ENCODE measurements at places on chromosomes 7 and 10.

GRCh38 chr10:51606825-51607462, 92.5 kb downstream of the CSTF2T start:
- no peak for DNase-seq

GRCh38 chr10:8121201-8121890, 66.9 kb downstream of the GATA3 start:
- DNase-seq: no peak

DNA sequence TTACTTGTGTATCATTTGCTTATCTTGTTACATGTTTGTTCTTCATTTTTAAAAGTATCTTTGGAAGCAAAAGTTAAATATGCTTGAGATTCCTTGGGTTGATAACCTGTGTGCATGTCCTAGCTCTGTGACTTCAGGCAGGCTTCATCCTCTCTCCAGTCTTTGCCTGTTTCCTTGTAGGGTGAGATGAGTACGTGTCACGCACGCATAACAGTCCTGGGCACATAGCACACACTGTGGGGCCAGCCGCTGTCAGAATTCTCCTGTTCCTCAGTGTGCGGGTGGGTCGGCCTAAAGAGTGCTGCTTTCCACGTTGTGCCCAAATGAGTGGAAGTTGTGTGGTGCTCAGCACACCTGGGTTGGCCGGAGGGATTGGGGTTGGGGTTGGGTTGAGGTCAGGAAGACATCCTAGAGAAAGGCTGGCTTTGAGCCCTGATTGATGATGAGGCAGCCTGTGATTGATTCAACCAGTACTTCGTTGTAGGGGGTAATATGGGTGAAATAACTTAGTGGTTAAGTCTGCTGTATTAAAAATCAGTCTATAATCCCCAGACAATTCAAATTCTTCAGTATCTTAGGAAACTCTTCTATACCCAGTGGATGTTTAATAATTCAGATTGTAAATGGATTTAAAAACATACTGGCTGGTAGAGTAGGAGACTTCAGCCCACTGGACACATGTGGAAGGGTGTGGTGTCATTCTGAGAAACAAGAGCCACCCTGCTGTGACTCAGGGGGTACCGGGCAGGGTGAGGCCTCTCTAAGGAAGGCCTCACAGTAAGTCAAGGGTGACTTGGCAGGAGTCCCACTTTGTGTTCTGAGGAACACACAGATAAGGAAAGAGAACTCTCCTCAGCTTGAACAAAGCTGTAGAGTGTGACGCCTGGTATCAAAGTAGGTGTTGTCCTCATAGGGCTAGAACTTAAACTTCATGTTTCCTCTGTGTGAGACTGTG, 54.8 kb downstream of the DAGLB start:
- DNase-seq: no peak

DNA sequence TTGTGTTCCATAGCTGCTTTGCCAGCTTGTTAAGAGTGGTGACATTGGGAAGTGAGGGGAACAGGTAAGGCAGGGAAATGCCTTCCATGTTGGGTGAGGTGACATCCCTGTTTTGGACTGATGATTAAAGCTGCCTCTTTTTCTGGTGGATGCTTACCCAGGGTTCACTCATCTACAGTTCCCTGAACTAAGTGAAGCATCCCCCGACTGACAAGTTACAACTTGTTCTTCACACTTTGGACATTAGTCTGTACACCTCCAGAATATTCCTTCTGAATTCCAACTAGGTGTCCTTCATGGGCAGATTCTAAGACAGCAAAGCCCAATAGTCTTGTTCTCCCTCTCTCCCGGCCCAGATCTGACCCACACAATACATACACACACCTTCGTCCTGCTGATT, 63.4 kb downstream of the HDAC9 start:
- no peak for DNase-seq

DNA sequence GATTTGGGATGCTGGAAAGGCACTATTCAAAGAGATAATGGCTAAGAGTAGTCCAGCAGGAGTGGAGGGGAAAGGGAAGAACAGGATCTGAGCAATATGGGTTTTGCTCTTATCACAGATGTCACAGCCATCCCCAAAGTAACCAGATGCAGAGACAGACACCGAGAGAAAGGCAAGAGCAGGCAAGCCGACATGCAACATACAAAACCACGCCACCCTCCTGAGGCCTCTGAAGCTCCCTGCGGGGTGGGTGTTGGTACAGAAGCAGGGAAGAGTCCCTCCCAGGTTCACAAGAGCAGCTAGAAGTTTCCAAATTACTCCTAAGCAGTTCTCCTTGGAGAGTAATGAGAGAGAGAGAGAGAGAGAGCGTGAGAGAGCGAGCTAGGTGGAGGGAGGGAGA, 10.8 kb upstream of the C10orf53 start:
- no peak for DNase-seq

DNA sequence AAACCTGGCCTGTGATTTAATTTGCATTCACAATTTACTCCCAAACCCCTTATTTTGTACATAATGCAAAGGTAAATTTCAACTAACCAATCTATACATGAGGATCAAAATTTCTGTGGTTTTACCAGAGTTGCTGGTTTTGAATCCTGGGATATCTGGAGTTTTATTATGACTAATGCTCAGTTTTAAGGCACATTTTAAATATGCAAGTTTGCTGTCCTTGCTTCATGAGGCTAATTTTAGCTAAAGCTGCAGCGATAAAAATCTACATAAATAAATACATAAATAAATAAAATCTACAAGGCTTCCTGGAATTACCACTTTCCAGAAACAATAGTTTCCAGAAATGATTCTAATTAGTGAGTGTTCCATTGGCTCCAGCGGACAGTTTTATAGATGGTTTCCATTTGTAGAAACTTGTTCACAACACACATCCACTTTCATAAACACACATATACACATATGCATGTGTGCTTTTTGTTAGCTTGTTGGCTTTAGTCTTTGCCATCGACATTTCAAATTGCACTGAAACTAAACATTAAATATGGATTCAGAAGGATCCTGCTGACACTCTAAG, 339.5 kb upstream of the NRP1 start:
- DNase-seq: no peak

DNA sequence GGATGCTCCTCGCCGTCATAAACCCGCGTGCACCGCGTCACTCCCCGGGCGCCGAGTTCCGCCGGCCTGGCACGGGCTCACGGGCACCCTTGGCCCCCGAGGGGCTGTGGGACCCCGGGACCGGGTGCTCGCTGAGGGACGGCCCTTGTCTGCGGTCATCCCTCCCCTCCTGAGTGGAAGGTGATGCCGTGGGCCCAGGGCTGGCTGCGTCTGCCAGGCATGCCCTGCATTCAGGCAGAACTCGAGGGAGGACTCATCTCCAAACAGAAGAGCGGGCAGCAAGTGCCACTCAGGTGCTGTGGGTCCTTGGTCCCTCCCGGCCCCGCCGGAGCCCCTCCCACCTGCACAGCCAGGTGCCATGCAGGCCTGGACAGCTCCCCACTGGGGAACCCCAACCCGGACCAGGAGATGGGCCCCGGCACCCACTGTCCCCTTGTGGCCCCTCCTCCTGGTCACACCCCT, 61.3 kb downstream of the UNCX start:
- no peak for DNase-seq

DNA sequence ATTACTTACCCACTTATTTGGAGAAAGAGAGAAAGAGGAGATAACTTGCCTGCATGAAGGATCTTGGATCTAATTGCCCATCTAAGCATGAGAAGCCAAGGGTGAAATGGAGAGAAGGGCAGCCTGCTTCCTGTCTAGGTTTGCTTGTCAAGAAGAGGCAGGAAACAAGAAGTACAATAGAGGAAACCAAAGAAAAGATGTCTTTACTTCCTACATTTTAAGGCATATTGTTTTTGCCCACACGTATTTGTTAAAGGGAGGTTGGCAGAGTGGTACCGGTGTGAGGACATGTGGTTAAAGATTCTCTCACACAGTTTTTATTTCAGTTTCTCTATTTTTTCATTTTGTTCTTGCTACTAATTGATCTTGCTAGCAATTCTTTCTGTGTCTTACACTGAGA, 6.0 kb upstream of the TAS2R38 start:
- no peak for DNase-seq

DNA sequence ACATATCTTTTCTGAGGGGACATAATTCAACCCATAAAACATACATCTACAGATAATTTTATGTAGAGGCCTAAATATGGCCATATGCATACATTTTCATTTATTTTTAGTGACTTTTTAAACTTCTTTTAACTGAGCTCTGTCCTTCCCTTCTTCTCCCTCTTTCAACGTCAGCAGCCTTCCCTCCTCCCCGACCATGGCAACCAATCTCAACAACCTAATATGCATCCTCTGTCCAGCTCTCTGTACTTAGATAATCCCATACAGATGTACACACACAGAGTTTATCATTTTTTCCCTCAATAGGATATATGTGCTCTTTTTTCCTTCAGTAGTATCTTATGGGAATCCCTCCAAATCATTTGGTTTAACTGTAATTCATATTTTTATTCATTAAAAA, 94.3 kb downstream of the CCDC71L start:
- DNase-seq: no peak

Measured in NCI-H1092 treated with DMSO at 0.1 percent for 48 hours (cell line).